ENCODE measurements at places on chromosomes 11 and 22. TPM values are rescaled to one million over a fixed set of nuclear protein-coding genes. Genes with fewer than 3 reads are reported as not detected.
A peak's percentile ranks its signal among the peaks of the same experiment; 100 is the strongest.

GRCh38 chr11:109027851-109028250 lies 363.0 kb downstream of the DDX10 start:
- no peaks in the 10 kb centered on the region for H3K36me3 ChIP-seq
- no peak overlapping the region for H3K4me3 ChIP-seq
- H3K4me1 ChIP-seq, result no peaks in the 10 kb centered on the region
- DNase-seq, result no peak
- no peaks in the 10 kb centered on the region for H3K27me3 ChIP-seq
- no peak overlapping the region for H3K27ac ChIP-seq

DNA sequence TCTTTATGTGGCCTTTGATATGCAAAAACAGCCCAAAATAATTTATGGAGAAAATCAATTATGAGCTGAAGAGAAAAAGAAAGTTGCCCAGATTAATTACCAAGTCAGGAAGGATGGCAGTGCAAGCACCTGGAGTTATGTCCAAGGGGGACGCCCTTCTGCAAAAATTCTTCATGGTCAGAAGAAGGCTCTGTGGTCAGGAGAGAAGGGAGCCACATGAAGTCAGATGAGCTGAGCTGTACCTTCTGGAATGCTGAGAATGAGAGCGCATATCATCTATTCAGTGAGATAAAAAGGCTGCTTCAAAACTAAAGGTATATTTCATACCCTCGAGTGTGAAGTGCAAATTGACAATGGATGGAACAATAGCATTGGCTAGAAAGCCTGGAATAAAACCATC lies 607.4 kb downstream of the NTM start:
- no peak overlapping the region for H3K4me3 ChIP-seq
- no peak overlapping the region for H3K27ac ChIP-seq
- H3K4me1 ChIP-seq, result no peaks in the 10 kb centered on the region
- no peak for DNase-seq

DNA sequence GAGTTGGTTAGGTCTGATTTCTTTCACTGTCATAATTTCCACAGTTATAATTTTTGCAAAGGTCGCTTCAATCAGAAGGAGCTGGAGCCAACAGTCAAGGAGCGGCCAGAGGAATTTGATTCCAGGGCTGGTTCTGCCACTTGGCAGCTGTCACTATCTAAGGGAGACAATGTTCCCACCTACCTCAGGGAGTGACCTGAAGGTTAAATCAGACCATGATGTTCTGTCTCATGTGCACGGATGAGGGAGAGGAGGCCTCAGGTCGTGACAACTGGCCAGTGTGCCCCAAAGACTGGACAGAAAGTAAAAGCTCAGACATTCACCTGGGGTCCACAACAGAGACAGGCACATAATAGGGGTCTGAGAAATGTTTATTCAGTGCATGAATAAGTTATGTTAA lies 7.6 kb downstream of the MRGPRD start:
- H3K27me3 ChIP-seq, result no peaks in the 10 kb centered on the region
- no peaks in the 10 kb centered on the region for H3K4me1 ChIP-seq
- no peak overlapping the region for H3K4me3 ChIP-seq
- peak; percentile 9 for DNase-seq
- no peak overlapping the region for H3K27ac ChIP-seq
- no peaks in the 10 kb centered on the region for H3K36me3 ChIP-seq

GRCh38 chr11:76382209-76382608 lies 1.1 kb downstream of the GVQW3 start:
- H3K27me3 ChIP-seq, result no peaks in the 10 kb centered on the region
- no peak overlapping the region for H3K27ac ChIP-seq
- no peak overlapping the region for H3K4me3 ChIP-seq
- H3K36me3 ChIP-seq, result no peaks in the 10 kb centered on the region
- no peak for DNase-seq

- H3K4me1 ChIP-seq, result peaks cover 19% of the 10 kb centered on the region
- H3K27me3 ChIP-seq, result no peaks in the 10 kb centered on the region
- no peak for DNase-seq
- no peak overlapping the region for H3K4me3 ChIP-seq
Measured at GRCh38 chr22:41831383-41831782, 1.5 kb upstream of the SREBF2 start.

DNA sequence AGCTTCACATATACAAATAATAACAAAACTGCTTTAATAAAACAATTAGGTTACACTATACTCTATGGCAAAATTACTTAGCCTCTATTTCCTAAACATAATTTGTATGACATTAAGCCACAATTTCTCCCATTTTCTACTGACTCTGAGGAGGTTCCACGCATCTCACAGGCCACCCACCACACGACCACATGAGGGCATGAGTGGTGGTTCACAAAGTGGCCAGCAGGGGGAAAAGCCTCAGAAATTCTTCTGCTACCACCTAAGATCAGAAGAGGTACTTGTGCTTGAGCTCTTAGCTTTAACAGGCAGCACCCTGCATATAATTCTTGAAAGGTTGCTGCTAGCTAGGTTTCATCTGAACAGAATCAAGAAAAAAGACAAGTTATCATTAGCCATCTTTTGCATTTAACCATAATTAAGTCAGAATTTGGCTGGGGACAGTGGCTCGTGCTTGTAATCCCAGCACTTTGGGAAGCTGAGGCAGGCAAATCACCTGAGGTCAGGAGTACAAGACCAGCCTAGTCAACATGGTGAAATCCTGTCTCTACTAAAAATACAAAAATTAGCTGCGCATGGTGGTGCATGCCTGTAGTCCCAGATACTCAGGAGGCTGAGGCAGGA lies 7.7 kb downstream of the LPXN start:
- no peak overlapping the region for H3K27ac ChIP-seq
- no peak overlapping the region for H3K4me3 ChIP-seq
- peaks cover 12% of the 10 kb centered on the region for H3K36me3 ChIP-seq

DNA sequence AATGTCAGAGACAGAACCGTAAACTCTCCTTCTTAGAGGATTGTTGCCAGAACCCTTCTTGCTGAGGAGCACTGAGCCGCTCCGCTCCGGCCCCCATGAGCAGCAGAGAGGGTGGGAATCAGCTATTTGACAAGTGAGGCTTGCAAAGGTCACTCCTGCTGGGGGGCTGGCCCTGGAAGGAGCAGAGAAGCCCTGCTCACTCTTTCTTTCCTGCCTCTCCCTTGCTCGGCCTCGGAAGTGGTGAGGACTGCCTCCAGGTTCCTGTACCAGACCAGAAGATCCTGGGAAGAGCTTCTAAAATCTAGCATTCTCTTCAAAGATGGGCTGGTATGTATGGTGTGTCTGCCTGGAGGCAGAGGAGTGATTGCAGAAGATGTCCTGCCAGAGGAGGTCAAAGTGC lies 168.6 kb upstream of the NECTIN1 start:
- H3K4me3 ChIP-seq, result no peak overlapping the region
- no peak overlapping the region for H3K27ac ChIP-seq
- H3K4me1 ChIP-seq, result peaks cover 7% of the 10 kb centered on the region
- DNase-seq, result no peak
- H3K36me3 ChIP-seq, result no peaks in the 10 kb centered on the region

- peaks cover 10% of the 10 kb centered on the region for H3K4me1 ChIP-seq
- no peak overlapping the region for H3K27ac ChIP-seq
- no peak for DNase-seq
- peaks cover 2% of the 10 kb centered on the region for H3K27me3 ChIP-seq
- H3K36me3 ChIP-seq, result no peaks in the 10 kb centered on the region
Measured at GRCh38 chr11:102007567-102008437, 39.4 kb upstream of the CFAP300 start.

DNA sequence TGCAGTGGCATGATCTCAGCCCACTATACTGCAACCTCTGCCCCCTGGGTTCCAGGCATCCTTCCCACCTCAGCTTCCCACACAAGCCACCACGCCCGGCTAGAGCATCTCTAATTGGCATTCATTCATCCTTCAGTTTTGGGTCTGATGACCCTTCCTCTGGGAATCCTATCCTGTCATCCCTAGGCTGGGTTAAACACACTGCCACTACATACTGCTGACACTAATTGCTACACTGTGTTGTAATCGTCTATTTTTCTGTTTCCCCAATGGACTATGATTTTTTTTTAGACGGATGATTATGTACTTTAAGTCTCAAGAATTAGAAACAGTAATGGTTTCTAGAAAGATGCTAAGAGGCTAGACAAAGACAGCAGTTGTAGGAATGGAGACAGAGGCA lies 62.8 kb downstream of the DEUP1 start:
- no peak overlapping the region for H3K4me3 ChIP-seq
- DNase-seq, result no peak
- no peaks in the 10 kb centered on the region for H3K4me1 ChIP-seq
- no peaks in the 10 kb centered on the region for H3K27me3 ChIP-seq

- H3K27me3 ChIP-seq, result no peaks in the 10 kb centered on the region
- DNase-seq, result no peak
- H3K4me1 ChIP-seq, result peaks cover 40% of the 10 kb centered on the region
- peaks cover 10% of the 10 kb centered on the region for H3K36me3 ChIP-seq
Measured at GRCh38 chr22:36252754-36253522, at the start of gene APOL1. TSS of gene APOL1 (plus strand) at chr22:36253133. CDS start at chr22:36254956, 1,823 bp downstream.

DNA sequence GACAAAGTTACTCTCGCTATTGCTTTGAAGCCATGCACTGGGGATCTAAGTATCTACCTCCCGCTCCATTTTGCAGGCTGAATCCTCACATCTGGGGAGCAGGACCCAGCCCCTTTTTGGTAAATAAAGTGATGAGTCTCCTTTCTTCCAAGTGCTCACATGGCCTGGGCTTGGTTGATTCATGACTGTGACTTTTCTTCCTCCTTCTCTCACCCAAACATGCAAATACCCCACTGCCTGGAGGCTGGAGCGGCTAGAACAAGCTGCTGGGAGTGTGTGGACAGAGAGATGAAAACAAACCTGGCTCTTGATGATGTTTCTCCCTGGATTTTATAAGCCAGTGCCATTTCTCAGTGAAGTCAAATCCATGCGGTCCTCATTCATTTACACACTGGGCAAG lies 72.7 kb downstream of the TRIM29 start:
- H3K27me3 ChIP-seq, result no peaks in the 10 kb centered on the region
- no peak overlapping the region for H3K27ac ChIP-seq
- H3K36me3 ChIP-seq, result no peaks in the 10 kb centered on the region
- H3K4me3 ChIP-seq, result no peak overlapping the region
- peak; percentile 9 for DNase-seq

- no peaks in the 10 kb centered on the region for H3K4me1 ChIP-seq
- DNase-seq, result no peak
- no peak overlapping the region for H3K4me3 ChIP-seq
- no peak overlapping the region for H3K27ac ChIP-seq
- no peaks in the 10 kb centered on the region for H3K36me3 ChIP-seq
Measured at GRCh38 chr11:38153985-38154384, 1555.9 kb upstream of the RAG2 start.

DNA sequence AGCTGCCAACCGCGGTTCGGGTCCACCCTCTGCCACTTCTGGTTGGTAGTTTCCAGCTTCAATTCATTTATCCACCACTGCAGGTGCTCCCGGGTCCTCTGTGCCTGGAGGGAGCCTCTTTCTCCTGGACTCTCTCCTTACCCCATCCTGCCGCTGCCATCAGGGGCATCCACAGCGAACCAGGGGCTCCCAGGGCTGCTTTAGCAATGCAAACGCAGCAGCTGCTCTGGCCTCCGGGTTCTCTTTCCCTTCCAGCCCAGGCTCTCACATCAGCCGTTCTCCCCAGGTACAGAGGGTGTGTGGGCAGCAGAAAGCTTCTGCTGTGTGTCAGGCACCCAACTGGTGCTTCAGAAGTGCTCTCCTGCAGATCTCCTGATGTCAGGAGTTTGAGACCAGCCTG lies 27.9 kb downstream of the NFAM1 start:
- no peak overlapping the region for H3K4me3 ChIP-seq
- H3K36me3 ChIP-seq, result no peaks in the 10 kb centered on the region
- no peak overlapping the region for H3K27ac ChIP-seq
- DNase-seq, result no peak
- H3K27me3 ChIP-seq, result no peaks in the 10 kb centered on the region
- H3K4me1 ChIP-seq, result no peaks in the 10 kb centered on the region

DNA sequence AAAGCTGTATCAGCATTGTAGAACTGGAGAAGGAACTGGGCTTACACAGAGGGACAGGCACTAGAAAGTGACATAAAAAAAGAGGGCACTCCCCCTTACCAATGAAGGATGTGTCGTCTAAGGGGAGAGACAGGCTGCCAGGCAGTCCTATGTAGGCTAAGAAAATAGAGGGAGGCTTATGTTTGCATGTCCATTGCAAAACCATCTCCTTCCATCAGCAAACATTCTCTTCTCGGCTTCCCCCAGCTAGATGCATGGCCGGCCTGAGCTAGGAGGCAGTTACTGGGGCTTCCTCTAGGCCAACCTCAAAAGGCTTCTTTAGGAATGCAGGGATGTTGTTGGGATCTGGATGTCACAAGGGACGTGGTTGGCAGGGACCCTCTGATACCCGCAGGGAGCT lies 139.1 kb downstream of the PKNOX2 start:
- no peaks in the 10 kb centered on the region for H3K36me3 ChIP-seq
- H3K4me1 ChIP-seq, result no peaks in the 10 kb centered on the region
- DNase-seq, result no peak
- no peaks in the 10 kb centered on the region for H3K27me3 ChIP-seq
- no peak overlapping the region for H3K27ac ChIP-seq

- no peaks in the 10 kb centered on the region for H3K4me1 ChIP-seq
- no peaks in the 10 kb centered on the region for H3K36me3 ChIP-seq
- H3K27ac ChIP-seq, result no peak overlapping the region
- DNase-seq, result no peak
Measured at GRCh38 chr22:29753808-29754657, 12.8 kb downstream of the ZMAT5 start.

DNA sequence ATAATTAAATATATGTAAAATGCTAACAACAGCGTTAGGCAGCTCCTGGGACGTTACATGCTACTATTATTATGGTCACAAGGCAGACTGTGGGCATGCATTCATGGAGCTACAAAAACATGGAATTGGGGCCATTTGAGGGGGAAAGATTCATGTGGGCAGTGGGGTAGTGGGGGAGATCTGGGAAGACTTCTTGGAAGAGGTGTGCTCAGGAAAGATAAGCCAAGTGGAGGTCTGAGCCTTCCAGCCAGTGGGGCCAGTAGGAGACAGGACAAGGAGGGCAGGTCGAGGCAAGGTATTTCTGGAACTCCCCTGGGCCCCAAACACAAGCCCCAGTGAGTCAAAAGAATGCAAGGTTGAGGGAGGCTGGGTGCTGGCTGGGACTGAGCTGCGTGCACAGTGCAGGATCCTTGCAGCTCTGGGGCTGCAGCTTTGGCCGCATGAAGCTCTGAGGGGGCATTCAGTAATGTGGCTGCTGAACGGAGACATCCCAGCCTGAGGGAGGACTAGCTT lies 35.4 kb downstream of the CYTH4 start:
- no peak overlapping the region for H3K4me3 ChIP-seq
- no peak overlapping the region for H3K27ac ChIP-seq
- no peaks in the 10 kb centered on the region for H3K27me3 ChIP-seq
- no peak for DNase-seq
- H3K4me1 ChIP-seq, result peaks cover 23% of the 10 kb centered on the region
- no peaks in the 10 kb centered on the region for H3K36me3 ChIP-seq

TM7SF2 gene
- 69.4 TPM for total RNA-seq

EXPH5 gene
- 0.47 TPM for total RNA-seq

FAM180B gene
- not detected for total RNA-seq

KCNE3 gene
- 5.4 TPM for total RNA-seq

SUSD2 gene
- 0.14 TPM for total RNA-seq

GAB2 gene
- total RNA-seq, result 3.4 TPM
